Muscle of back (tissue), 13 donors: ENCODE measurements at places on chromosomes 11 and 22. TPM values are rescaled to one million over a fixed set of nuclear protein-coding genes. Genes with fewer than 3 reads are reported as not detected.

The ANKRD49 gene
- polyA plus RNA-seq, result 14.9 TPM

The ROBO4 gene
- 22.9 TPM for polyA plus RNA-seq

GRCh38 chr11:16217631-16218030 lies 138.7 kb downstream of the SOX6 start:
- DNase-seq, result no peak

DNA sequence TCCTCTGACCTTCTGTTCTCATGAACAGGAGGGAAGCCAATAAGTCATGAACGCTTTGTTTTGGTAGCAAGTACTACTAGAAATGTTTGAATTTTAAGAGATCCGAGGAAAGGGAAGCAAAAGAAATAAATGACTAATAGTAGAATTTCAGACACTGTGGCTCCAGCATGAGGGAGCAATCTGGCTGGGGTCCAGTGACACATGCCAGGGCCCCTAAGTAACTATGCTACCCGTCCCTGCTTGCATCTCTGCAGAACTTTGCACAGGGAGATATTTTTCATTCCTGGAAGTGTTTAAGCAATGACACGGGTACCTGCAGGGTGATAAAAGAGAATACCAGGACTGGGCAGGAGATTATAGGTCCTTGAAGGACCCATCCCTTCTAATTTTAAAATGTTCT lies 7.3 kb upstream of the ADAMTS8 start:
- DNase-seq, result no peak
